NCI-H446 treated with DMSO at 0.1 percent for 48 hours (cell line): ENCODE measurements at places on chromosomes 1 and 21.

DNA sequence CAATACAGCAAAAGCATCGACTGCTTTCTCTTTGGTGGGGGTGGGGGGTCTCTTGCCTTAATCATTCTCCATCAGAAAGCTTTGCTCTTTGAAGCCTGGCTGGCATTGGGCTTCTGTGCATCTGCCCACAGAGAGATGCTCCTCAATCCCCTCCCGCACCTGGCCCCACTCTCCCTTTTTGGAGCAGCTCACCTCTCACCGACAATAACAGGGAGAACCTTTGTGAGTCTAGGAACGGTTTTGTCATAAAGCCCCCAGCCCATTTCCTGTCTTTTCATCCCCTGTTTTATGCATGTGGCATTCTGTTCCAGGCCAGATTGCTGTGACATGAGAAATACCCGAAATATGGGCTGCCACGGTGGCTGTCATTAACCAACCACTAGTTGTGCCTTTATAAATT lies 469.0 kb upstream of the VAMP3 start:
- DNase-seq = no peak

DNA sequence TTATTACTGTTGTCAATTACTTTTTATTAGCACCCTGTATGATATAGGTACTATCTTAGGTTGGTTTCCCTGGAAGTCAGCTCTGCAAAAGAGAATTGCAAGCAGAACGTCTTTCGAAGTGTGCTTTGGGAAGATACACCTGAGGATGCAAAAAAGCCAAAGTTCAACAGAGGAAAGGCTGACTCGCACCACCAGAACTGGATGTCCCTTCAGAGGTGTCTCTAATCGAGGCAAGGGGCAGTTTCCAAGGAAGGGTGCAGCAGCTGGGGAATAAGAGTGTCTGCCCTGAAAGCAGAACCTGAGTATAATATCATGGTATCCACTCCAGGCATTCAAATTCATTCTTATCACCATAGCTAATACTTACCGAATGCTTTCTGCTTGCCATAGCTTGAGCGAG lies 149.6 kb downstream of the CACNA1E start:
- DNase-seq = no peak

DNA sequence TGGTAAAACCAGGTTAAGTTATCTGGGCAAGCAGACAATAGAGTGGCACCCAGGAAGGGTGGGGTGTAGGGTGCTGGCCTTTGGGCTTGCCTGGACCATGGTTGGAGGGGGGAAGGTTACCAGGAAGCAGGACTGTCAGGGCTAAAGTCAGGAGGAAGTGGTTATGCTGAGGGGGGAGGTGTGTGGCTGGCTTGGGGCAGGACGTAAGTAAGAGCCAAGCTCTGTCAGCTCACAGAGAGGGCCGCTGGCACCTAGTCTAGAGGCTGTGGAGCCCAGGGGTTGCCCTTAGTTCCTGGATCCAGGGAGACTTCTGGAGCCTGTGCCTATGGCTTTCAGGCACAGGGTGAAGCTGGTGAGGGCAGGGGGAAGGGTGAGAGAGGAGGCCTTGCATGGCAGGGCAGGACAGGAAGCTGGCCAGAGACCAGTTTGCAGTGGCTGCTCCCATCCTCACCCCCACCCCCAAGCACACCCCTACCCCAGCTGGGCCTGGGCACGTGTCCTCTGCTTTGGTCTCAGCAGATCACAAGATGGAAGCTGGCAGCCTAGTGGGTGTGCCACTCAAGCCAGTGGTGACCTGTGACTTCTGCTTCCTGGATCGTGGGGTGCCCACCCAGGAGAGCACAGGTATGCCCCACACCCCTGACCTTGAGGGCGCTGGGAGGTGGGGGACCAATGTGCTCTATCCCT lies 20.5 kb upstream of the SMYD3 start:
- DNase-seq = no peak

GRCh38 chr1:74570797-74571492 lies 58.5 kb upstream of the LRRC53 start:
- no peak for DNase-seq

DNA sequence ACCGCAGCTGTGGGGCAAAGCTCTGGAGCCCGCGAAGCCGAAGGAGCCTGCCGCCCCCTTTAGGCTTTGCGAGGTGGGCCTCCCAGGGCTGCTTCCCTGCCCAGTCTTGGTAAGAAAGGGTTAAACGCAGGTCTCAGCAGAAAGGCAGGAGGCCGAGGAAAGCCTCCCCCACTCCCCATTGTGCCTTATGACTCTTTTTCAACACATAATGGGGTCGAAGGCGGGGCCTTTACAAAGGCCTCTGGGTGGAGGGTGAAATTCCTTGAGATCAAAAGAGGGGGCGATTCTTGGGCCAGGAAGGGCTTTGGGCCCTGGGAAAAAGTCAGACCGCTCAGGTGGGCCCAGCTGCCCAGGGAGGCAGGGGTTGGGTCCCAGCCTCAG lies 880 bp downstream of the ALPL start:
- no peak for DNase-seq

DNA sequence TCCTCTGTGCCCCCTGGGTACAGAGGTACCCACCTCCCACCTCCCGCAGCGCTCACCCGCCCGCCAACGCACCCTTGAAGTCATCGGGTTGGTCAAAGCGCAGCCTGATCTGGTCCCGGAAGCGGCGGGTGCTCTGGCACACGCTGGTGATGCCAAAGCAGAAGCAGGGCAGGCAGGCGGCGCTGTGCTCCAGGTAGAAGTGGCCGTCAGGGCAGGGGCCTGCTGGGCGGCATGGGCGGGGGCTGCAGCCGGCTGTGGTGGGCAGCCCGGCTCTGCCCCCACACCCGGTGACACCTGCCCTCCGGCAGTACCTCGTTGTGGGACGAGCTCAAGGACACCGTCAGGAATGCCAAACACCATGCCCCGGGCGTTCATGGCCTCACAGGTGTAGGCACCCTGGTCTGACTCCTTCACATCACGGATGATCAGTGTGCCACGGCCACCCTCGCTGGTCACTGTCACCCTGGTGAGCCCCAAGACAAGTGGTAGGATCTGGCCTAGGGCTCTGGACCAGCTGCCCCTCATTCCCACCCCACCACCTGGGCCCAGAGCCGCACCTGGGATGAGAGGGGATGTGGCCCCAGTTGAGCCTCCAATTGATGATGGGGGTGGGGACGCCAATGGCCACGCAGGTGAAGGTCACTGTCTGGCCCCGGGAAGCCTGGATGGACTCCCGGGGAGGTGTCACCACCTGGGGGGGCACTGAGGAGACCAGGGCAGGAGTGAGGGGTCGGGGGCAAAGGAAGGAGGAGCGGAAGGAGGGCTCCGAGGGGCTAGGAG lies 52.5 kb downstream of the HSPG2 start:
- DNase-seq = no peak

GRCh38 chr1:180584869-180585268 lies 26.1 kb downstream of the OVAAL start:
- no peak for DNase-seq

DNA sequence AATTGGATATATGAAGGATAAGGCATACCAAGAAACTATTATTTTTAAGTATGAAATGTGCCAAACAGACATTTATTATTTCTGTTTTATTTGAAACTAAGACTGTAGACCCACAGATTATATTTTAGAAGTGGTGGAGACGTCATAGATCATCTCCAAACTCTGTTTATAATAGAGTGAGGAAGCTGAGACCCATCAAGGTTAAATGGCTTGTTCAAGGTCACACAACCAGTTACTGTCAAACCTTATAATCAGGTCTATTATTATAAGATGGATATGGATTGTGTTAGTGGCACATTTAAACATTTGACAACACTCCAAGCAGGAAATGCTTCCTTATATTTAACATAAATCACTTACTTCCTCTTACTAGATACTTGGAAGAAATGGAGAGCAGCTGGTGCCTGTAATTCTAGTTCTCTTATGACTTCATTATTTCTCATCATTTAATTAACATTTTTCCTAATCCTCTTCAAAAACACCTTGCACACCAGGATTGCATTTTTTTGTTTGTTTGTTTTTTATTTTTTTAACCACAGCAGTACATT lies 117.0 kb downstream of the NEK7 start:
- no peak for DNase-seq

DNA sequence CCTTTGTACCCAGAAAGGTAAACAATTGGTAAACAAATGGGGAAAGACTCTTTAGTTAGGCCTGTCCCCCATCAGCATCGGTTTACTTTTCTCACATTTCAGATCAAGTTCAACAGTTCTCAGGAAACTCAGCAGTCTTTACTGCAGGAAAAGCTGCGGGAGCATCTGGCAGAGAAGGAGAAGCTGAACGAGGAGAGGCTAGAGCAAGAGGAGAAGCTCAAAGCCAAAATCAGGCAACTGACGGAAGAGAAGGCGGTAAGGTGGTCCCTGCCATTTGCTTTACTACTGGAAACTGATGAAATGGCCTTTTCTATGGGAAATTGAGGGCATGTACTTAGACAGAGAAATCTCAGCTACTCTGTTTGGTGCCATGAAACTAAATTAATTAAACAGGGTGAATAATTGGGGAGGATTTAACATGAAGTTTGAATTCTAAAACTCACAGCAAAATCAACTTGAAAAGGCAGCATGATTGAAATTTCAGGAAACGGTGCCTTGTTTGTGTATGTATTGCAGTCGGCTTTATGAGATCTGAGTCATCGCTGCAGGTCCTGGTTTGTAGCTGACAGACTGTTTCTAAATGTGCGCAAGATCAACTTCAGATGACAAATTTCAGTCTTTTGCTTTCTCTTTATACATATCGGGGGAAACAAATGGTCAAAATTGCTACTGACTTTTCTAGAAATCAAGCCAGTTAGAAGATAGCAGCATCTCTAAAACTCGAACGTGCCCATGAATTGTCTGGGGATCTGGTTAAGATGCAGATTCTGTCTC lies 67.9 kb upstream of the EFHD2 start:
- no peak for DNase-seq

DNA sequence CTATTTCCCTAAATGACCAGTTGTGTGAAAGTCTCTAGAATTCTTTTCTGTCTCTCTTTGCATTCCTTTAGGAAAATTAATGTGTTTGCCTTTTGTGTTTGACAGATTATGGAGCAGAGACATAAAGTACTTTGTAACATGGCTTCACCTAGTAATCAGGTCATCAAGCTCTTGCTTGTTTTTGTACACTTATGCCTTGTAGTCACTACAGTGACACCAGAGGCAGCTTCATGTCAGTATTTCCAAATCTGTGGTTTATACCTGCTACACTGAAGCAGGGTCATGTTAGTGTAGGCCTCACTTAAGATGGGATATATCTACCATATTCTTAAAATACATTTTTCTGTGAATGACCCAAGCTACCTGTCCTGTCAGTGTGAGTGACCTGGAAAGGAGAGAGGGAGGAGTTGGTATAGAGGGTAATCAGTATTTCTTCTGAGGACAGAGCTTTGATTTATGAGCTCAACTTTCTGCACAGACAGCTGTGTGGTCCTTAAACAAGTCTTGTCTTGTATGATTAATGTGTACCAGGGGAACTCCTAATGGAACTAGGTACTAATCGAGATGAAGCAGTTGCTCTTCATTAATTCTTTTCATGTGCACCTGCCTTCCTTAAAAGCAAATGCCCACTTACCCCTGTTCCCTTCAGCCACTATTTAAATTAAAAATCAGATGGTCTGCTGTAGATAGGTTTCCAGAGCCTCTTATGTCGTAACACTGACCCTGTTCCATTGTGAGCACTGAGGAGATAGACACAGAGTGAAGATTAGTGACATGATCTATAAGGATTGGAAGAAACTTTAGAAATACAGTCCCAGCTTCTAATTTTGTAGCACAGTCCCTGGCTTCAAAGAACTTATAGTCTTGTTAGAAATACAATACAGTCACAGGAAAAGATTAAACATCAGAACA lies 45.7 kb downstream of the MACO1 start:
- DNase-seq = no peak

GRCh38 chr21:15401331-15401730 lies 328.5 kb upstream of the USP25 start:
- no peak for DNase-seq

- DNase-seq = no peak
Observed at GRCh38 chr1:11495579-11495978, 16.6 kb downstream of the DISP3 start.

DNA sequence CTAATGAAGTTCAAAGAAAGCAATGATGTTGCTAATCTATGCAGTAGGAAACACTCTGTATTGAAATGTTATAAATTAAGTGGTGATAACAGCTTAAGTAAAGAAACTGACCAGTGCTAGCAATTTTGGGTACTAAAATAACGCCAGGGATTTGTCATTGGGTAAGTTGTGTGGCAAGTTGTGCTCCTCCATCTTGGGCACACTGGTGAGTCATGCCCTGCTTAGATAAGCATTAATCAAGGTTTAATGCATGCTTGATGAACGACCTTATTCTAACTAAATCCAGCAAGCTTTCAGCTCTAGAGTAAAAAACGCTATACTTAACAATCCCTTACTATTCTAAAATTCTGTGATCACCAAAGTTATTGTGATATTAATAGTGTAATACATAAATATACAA lies 25.2 kb downstream of the VAMP4 start:
- DNase-seq = no peak

- DNase-seq = no peak
Observed at GRCh38 chr1:54882519-54882918, 4.5 kb downstream of the DHCR24 start.

GRCh38 chr1:29282135-29282923 lies 46.0 kb downstream of the PTPRU start:
- DNase-seq = no peak

DNA sequence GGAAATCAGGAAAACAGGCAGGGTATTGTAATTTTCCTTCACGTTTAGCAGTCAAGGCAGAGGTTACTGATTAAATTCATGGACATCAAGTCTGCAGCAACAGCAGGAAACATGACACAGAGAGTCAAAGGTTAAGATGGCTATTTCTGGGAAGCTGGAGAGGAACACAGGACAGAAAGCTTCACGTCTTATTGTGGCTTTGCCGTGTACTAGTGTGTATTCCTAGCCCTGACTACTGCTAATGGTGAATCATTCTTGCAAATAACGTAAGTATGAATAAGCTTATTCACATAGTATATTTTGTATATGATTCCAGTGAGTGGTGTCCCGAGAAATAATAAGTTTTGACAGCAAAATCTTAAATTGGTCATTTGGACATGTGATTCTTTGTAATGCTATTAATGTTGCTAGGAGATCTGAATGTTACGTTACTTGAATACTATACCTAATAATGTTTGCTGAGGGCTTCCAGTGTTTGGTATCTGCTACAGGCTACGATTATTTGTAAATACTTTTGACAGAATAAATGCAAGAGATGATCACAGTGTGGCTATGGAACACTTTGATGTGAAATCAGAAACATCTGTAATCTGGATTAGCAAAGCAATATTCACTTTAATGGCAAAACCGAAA lies 77.4 kb downstream of the DISP1 start:
- DNase-seq = no peak

GRCh38 chr1:19353596-19353995 lies 41.5 kb downstream of the SLC66A1 start:
- DNase-seq = no peak

DNA sequence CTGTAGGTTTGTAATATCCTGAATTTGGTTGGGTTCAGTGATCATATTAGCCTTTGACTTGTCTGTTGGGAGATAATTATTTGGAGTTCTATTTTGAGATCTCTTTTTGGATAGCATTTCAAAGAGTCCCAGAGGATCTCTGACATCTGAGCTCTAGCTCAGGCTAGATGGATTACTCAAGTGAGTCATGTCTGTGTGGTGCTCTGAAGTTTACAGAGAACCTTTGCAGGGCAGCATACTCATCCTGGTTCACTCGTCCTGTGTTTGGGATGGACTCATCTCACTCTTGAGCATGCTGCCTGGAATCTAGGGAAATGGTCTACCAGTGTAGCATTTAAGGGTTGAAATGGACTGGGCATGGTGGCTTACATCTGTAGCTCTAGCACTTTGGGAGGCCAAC lies 29.4 kb upstream of the BMP8A start:
- DNase-seq = no peak

GRCh38 chr1:196517193-196517592 lies 91.0 kb downstream of the KCNT2 start:
- DNase-seq = no peak
